ENCODE measurements at places on chromosomes 11 and 22.

DNA sequence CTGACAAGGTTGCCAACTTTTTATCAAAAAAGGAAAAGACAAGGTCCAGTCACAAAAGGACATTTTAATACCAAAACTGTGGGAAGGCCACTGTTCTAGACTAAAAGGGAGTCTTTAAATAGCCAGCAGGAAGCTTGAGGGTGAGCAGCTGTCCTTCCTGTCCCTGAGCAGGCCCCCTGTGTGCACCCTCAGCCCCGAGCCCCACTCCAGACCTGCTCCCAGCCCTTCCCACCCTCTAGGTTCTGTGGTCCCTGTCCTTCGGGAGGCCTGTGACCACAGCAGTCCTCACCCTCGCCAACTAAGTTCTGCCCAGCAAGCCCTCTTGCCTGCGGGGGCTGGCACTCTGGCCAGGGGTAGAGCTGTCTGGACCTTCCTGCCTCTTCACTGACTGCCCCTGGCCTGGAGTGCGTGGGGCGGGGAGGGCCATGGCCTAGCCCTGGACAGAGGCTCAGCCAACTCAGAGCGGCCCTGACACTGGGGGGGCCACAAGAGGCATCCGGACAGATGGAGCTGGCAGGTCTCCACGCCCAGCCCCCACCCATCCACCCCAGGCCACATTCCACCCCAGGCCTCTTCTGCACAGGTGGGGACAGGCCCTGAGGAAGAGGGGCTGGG, 1.6 kb upstream of the PLXNB2 start:
- DNase-seq = no peak

- DNase-seq = no peak
Measured at GRCh38 chr11:62514151-62514550, 32.5 kb downstream of the AHNAK start.

- no peak for DNase-seq
Measured at GRCh38 chr11:67996051-67996450, 7.8 kb downstream of the UNC93B1 start.

DNA sequence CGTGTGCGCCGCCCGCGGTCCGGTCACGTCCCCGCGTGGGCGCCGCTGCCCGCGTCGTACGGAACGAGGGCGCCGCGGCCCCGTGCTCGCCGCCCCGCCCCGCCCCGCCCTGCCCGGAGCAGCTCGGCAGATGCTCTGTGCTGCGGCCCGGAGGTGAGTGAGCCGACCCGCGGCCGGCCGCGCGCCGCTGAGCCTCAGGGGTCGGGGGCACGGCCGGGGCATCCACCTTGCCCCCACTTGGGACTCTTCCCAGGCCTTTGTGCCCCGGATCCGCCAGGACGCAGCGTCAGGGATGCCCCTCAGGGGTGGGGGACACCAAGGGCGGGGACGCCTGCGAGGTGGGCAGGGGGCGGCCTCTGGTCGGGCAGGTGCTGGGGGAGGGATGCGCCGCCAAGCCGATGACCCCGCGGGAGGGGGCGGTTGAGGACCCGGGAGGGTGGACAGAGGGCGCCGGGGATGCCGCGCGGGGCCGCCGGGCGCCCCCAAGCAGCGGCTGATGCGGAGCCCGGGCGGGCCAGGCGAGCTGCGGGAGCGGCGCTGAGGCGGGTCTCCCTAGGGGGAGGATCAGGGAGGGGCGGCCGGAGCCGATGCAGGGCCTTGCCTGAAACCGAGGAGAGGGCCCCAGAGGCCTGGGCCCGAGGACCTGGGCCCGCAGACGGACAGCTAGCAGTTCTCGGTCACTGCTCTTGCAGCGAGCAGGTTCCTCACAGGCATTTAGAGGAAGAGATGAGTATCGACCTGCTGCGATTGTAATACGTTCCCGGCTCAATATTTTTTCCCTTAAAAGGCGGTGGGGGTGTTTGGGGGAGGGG, at the start of gene GNAZ:
GNAZ (plus strand) TSS at position 102 of the 812 bp plus-strand sequence. CDS start 25,177 bp downstream, outside the sequence.
- DNase-seq = peak; percentile 40

DNA sequence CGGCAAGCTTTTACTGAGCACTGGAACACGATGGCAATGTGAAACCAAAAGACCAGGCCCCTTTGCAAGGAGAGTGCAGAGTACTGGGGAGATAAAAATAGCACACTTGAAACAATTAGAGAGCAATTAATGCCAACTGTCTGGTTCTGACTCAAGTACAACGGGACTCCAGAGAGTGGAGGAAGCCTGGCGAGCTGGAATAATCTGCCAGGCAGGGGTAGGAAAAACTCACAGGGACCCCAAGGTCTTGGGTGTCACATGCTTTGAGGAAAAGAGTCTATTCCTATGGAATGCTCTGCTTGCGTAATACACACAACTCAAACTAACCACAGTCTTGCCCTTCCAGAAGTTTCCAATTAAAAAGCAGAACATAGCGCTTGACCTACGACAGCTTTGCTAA, 113.0 kb upstream of the CLMP start:
- DNase-seq = no peak

- no peak for DNase-seq
Measured at GRCh38 chr11:64519541-64519940, 71.5 kb upstream of the SLC22A12 start.

GRCh38 chr11:106418791-106419190, 341.3 kb downstream of the AASDHPPT start:
- DNase-seq = no peak

DNA sequence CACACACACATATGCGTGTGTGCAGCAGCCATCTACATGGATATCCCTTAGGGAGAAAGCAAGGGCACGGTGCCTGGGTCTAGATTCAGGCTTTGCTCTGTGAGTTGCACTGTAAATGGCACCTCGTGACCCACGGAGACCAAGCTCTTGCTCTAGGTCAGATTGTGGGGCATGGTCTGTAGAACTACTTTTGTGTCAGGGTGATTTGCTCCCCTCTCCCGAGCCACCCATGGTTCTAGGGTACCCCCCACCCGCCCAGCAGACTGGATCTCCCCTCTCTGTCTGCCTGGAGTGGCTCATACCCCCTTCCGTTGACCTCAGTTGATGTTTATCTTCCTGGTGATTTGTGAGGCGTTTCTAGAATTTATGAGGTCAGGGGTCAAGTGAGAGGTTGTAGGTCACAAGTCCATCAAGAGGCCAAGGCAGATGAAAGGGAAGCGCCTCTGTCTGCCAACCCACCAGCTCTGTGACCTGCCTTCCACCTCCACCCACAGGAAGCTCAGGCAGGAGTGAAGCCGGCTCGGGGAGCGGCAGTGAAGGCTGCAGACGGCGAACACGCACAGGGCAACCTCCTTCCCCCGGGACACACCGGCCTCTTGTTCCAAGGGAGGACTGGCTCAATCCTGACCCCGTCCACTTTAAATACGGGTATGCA, 76.2 kb upstream of the TTLL12 start:
- no peak for DNase-seq

DNA sequence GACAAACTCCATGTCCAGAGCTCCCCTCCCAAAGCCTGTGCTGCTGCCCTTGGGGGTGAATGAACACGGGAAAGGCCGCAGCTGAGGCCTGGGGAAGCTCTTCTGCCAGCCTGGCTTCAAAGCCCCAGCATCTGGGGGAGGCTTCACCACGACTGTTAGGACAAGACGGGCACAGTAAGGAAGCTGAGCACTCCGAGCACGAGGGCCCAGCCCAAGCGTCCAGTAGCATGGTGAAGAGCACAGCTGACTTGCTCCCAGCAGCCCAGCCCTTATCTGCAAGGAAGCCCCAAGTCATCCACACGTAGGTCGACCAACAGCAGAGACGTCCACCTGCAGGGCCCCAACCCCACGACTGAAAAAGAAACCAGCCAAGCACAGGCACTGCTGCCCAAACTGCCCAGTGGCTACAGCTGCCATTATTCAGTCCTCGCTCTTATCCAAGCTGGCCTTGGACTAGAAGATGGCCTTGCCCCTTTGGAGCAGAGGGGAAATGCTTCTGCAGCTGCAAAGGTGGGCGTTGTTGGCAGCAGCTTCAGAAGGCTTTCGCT, 62.5 kb downstream of the SHANK2 start:
- DNase-seq = no peak

DNA sequence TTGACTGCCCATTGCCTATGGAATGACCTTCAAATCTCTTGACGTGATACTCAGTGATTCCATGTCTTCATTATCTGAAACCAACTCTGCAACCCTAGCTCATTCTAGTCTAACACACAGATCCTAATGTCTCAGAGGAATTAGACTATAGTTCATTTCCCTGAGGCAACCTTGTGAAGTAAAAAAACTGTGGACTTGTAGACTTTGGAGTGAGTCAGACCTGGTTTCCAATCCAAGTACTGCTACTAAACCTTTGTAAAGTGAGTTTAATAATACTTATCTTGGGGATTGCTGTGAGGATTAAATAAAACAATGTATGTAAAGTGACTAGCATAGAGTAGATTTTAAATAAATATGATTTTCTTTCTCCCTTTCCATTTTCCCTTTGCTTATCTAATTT, 226.1 kb downstream of the BLID start:
- DNase-seq = no peak

DNA sequence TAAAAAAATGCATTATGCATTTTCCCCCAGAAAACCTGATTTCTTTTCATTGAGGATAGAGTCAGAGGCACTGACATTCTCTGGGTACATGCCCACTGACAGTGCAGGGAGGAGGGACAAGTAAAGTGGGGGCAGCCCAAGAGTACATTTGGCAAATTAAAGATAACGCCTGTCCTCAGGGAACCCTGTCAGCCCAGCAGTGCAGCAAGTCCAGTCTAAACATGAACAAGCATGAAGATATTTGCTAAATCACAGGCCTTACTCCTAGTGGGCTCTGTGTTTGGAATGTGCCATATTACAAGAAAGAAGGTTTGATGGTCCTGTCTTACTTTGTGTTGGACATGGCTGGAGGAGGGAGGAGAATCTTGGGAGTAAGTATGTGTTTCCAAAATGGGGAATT, 37.9 kb downstream of the AMOTL1 start:
- DNase-seq = no peak

- no peak for DNase-seq
Measured at GRCh38 chr11:125724125-125724524, 22.0 kb upstream of the PATE1 start.

- DNase-seq = no peak
Measured at GRCh38 chr11:1682225-1682905, 14.6 kb upstream of the KRTAP5-6 start.

DNA sequence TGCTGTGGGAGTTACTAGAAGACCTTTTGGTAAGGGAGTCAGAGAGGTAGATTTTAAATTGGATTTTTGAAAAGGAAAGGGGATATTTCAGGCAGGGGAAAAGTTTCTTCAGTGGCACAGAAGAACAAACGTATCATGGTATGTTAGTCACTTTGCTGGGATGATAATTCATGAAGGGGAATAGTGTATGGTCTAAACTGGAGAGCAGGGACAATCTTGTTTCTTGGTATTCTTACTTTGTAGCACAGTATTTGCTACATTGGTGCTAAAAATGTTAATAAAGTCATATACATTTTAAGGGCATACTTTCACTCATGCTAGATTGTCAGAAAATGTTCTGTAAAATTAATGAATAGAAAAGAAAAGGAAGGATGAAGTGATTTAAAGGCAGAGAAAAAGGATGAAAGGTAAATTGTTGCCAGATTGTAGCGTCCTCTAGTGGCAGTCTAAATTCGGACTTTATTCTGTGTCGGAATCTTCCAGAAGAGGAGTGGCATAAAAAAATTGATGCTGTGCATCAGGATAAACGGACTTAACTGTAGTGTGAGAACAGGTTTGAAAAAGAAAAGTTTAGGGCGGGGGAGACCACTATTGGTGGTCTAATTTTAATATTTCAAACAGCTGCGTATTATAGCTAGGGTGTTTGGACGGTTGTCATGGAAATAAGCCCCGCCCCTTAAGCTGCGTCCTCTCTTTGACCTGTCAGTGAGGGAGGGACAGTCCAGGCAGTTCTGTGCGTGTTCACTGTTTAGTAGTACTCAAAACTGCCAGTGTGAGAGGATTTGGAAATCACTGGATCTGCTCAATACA, at the start of gene BCO2:
BCO2 (plus strand) TSS at position 724 of the 810 bp plus-strand sequence. CDS start 90 bp downstream, outside the sequence.
- peak; percentile 26 for DNase-seq
